ENCODE measurements at places on chromosomes 16 and 17. TPM values are rescaled to one million over a fixed set of nuclear protein-coding genes. Genes with fewer than 3 reads are reported as not detected.

TMIGD1 gene
- not detected for total RNA-seq

DNA sequence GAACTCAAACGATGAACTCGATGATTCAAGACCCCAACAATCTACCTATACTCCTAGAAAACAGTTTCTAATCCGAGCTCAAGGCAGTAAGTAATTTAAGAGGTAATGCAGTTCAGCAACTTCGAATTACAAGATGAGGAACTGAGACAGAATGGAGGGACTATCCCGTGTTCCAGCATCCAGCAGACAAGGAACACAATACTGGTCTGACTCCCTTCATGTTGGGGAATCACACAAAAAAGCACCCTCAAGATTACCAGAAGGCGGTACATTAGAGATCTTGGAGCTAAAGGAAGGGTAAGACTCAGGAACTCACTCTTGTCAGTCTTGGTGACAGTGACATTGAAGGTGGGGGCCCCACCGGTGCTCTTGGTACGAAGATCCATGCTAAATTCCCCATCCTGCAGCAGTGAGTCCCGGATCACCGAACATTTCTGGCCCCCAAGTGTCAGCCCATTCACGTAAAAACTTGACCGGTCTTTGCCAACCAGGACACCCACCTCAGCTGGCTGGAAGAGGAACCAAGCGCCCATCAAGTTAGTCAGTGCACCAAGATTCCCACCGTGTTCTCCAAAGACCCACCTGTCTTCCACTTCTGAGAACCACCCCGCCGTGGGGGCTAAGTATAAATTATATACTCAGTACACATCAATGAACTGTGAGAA, 1.9 kb downstream of the PFN1 start:
- no peak for DNase-seq
- peak overlapping the region; percentile 94 for H3K4me3 ChIP-seq
- H3K27me3 ChIP-seq: no peaks in the 10 kb centered on the region
- H3K27ac ChIP-seq: peak overlapping the region; percentile 88
- peaks cover 5% of the 10 kb centered on the region for H3K36me3 ChIP-seq

GRCh38 chr17:82838386-82839063, 1.3 kb downstream of the ZNF750 start:
- no peaks in the 10 kb centered on the region for H3K27me3 ChIP-seq
- H3K27ac ChIP-seq: peak overlapping the region; percentile 83
- peak; percentile 84 for DNase-seq
- H3K4me1 ChIP-seq: peaks cover 12% of the 10 kb centered on the region
- H3K36me3 ChIP-seq: no peaks in the 10 kb centered on the region

DNA sequence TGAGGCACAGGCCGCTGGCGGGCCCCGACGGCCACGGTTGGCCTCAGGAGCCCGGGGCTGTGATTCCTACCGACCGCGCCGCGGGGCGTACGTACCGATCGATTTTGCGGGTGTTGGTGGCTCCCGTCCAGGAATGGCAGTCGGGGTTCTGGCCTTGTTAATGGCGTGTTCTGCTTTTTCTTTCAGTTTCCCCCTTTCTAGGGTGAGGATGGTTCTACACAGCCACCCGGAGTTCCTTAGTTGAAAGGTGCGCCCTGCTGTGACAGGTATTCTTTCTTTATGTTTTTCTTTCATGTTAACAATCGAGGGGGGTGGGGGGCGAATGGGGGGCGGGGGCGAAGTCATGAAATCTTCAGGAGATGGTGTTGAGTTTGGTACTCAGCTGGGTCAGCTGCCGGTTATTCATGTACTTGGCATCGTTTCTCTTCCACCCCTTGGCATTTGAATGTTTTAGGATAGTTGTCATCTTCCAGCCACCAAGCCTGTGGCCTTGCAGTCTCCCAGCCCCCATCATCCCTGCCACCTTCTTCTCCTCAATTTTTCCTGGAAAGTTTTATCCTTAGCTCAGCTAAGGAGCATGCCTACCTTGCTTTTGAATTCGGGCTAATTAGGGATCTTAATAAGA, 802 bp downstream of the CYLD start:
- peak overlapping the region; percentile 96 for H3K4me3 ChIP-seq
- H3K36me3 ChIP-seq: no peaks in the 10 kb centered on the region
- no peaks in the 10 kb centered on the region for H3K4me1 ChIP-seq
- no peak for DNase-seq

GRCh38 chr16:80602894-80603293, 62.1 kb downstream of the DYNLRB2 start:
- H3K36me3 ChIP-seq: no peaks in the 10 kb centered on the region
- no peak for DNase-seq
- no peaks in the 10 kb centered on the region for H3K4me1 ChIP-seq
- no peaks in the 10 kb centered on the region for H3K27me3 ChIP-seq
- H3K4me3 ChIP-seq: no peak overlapping the region

- H3K27me3 ChIP-seq: no peaks in the 10 kb centered on the region
- no peak overlapping the region for H3K4me3 ChIP-seq
- no peak overlapping the region for H3K27ac ChIP-seq
- DNase-seq: no peak
- no peaks in the 10 kb centered on the region for H3K4me1 ChIP-seq
Measured at GRCh38 chr17:227078-227945, 45.9 kb upstream of the DOC2B start.

ACSM2B gene
- total RNA-seq: not detected

SLC7A6 gene
- 30.5 TPM for total RNA-seq

MAP2K4 gene
- 42.1 TPM for total RNA-seq

DNA sequence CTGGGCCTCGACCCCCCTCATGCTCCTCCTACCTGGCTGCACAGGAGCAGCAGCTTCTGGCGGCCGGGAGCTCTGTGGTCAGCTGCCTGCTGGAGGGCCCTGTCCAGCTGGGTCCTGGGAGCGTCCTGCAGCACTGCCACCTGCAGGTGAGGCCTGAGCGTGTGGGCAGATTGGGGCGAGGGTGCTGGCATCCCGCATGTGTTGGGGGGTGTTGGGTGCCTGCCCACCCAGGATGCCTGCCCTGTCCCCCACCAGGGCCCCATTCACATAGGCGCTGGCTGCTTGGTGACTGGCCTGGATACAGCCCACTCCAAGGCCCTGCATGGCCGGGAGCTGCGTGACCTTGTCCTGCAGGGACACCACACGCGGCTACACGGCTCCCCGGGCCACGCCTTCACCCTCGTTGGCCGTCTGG, 16.5 kb downstream of the FCSK start:
- DNase-seq: no peak
- H3K27me3 ChIP-seq: no peaks in the 10 kb centered on the region
- peaks cover 3% of the 10 kb centered on the region for H3K36me3 ChIP-seq
- H3K27ac ChIP-seq: no peak overlapping the region
- H3K4me3 ChIP-seq: no peak overlapping the region
- no peaks in the 10 kb centered on the region for H3K4me1 ChIP-seq

B3GNT9 gene
- 37.3 TPM for total RNA-seq

CBFA2T3 gene
- total RNA-seq: 4.5 TPM

GRCh38 chr17:45096141-45096540, 35.0 kb downstream of the NMT1 start:
- no peak overlapping the region for H3K27ac ChIP-seq
- DNase-seq: no peak
- no peaks in the 10 kb centered on the region for H3K27me3 ChIP-seq
- H3K4me1 ChIP-seq: peaks cover 10% of the 10 kb centered on the region

DRC3 gene
- total RNA-seq: 4.5 TPM

- no peak overlapping the region for H3K4me3 ChIP-seq
- DNase-seq: peak; percentile 72
- H3K4me1 ChIP-seq: peaks cover 13% of the 10 kb centered on the region
- H3K27me3 ChIP-seq: no peaks in the 10 kb centered on the region
Measured at GRCh38 chr17:7862692-7863437, 5.1 kb downstream of the CYB5D1 start.
